Stimulated activated CD4-positive, alpha-beta T cell treated with anti-CD3 and anti-CD28 coated beads, Interleukin-12 subunit alpha, Interleukin-12 subunit beta, amount 100 ng/mL, for 24 hours (primary cell): ENCODE measurements at places on chromosomes 16 and 17.
A peak's percentile ranks its signal among the peaks of the same experiment; 100 is the strongest.

GRCh38 chr17:79914813-79915740 is 75.8 kb upstream of the CBX4 start:
- DNase-seq = no peak

GRCh38 chr16:64375391-64375980 is 746.4 kb downstream of the CDH11 start:
- no peak for DNase-seq

- no peak for DNase-seq
Measured at GRCh38 chr16:52283018-52283417, 263.9 kb downstream of the TOX3 start.

DNA sequence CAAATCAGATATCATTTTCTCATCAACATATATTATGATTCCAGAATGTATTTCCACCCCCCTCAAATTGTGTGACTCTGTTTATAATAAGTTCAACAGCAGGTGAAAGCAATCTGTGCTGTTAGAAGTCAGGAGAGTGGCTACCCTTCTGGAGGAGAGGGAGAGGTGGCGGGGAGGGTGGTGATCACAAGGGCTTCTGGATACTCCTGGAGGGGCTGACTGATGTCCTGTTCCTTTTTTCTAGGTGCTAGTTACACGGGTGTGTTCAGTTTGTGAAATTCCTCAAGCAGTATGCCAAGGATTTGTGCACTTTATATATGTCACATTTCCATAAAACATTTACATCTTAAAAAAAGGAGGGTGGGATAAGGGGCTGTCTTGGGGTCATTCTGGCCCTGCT is 119.1 kb downstream of the IRF8 start:
- DNase-seq = no peak

GRCh38 chr17:82355770-82356427 is 3.1 kb upstream of the TEX19 start:
- no peak for DNase-seq

DNA sequence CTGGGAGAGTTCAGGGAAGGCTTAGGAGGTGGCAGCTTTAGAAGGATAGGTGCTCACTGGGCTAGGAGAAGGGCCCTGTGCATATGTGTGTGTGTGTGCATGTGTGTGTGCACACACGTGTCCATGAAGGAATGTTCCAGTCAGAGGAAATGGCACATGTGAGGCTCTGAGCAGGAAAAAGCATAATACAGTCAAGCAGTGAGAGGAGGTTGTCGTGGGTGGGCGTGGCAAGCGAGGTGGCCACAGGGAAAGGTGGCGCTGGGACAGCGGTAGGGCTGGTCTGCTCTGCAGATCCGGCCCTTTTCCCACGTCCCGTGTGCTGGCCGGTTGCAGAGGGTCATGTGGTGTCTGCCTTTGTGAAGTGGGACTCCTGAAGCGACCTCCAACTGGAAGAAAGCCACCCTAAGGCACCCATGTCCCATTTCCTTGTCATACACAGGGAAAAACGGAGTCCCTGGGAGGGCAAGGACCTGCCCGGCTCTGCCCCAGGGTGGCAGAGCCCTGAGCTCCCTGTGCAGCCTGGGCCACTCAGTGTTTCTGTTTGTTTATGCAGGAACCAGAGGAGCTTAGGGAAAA is 40.1 kb downstream of the NT5M start:
- DNase-seq = no peak

DNA sequence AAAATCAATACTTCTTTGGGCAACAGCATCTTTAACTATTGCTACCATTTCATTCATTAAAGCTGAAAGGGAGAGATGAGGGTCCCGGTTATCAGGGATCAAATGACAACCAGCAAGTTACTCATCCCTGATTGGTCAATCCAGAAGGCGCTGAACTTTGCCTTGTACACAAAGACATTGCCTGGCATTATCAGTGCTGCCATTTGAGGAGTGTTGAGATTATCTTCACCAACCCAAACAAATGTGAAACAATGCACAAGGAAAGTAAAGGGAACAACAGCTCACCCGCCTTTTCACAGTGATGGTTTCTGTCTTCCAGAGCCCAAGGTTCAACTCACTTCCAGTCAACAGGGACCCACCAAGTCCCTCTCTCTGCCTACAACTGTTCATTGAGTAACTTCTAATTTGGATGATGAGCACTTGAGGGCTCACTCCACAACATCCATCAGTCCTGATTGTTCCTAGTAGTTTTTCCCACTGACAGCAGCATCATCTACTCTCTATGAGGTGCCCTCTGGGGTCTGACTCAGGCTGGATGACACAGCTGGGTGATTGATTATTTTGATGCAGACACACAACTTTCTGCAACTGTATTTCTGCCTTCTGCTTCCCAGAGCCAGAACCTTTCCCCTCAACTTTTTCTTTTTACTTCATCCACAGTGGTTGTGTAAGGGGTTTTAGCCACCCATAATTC is 32.0 kb downstream of the LYRM9 start:
- DNase-seq = no peak

- DNase-seq = peak; percentile 72
Measured at GRCh38 chr17:78313735-78314648, 45.9 kb downstream of the SOCS3 start.

DNA sequence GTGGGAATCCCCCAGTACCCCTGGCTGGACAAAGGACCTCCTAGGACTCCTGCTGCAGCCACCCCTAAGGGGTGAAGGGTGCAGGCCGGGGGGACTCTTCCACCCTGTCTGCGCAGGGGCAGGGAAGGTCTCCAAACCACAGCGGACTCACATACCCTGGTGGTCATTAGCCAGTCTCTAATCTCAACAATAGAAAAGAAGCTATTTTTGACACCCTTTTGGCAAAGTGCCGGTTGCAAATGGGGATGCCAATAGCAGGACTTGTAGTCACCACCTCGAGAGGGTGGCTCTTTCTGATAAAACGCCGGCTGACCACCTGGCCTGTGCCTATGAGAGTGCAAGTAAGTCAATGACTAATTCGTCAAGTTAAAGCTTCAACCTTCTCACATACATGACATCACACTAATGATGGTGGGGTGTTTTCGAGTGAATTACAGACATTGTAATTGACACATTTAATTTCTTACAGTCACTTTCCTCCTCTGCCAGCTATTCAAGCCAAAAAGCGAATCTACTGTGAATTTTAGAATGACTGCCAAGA is 23.1 kb upstream of the DNAH17 start:
- no peak for DNase-seq

- DNase-seq = no peak
Measured at GRCh38 chr17:19386051-19386929, 700 bp downstream of the MFAP4 start.

- no peak for DNase-seq
Measured at GRCh38 chr16:87263418-87264052, 53.7 kb downstream of the C16orf95 start.

DNA sequence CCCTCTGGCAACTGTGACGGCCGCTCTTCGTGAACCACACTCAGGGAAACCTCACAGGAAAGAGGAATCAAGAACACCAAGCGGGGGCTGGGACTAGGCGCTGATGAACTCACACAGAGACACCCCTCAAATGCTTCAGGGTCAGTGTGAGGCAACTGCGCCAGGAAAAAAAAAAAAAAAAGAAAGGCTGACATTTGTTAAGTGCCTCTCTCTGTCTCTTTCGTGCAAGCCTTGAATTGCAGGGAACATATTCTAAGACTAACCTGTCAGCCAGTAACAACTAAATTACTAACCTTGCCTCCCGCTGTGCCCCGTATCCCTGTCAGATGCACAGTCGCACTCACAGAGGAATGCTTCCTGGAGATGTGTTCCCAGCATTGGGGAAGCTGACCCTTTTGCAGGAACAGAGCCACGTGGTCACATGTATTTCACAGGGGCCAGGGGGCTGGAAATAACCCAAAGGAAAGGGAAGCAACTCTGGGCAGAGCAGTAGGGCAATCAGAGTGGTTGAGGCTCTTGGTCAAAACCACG is 247.8 kb downstream of the XYLT1 start:
- no peak for DNase-seq

- no peak for DNase-seq
Measured at GRCh38 chr16:88870608-88871348, 4.3 kb upstream of the PABPN1L start.

GRCh38 chr17:81740395-81740961 is 28.4 kb downstream of the SLC25A10 start:
- no peak for DNase-seq

- DNase-seq = no peak
Measured at GRCh38 chr17:57109393-57110151, 24.5 kb downstream of the AKAP1 start.

DNA sequence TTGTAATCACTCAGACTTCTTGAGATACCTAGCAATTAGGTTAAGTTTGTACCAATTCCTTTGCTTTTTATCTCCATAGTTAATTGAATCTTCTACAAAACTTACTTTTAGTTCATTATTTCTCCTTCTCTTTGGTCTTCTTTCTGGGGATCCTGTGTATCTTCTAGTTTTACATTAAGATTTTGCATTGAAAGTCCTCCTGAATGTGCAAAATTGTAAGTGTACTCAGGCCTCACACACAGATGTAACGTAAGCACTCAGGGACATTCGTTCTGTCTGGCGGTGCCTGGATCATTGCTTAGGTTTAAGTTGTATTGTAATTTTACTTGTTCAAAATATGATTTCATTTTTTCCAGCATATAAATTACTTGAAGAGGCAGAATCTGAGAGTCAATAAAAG is 222.6 kb upstream of the CPHXL start:
- no peak for DNase-seq

GRCh38 chr17:44049294-44050060 is 17.0 kb downstream of the LSM12 start:
- DNase-seq = no peak

GRCh38 chr17:3927628-3928340 is 11.5 kb upstream of the P2RX1 start:
- no peak for DNase-seq

GRCh38 chr16:27400751-27401620 is 988 bp upstream of the IL21R start:
- DNase-seq = no peak

- no peak for DNase-seq
Measured at GRCh38 chr17:73731733-73732132, 87.5 kb upstream of the SDK2 start.

DNA sequence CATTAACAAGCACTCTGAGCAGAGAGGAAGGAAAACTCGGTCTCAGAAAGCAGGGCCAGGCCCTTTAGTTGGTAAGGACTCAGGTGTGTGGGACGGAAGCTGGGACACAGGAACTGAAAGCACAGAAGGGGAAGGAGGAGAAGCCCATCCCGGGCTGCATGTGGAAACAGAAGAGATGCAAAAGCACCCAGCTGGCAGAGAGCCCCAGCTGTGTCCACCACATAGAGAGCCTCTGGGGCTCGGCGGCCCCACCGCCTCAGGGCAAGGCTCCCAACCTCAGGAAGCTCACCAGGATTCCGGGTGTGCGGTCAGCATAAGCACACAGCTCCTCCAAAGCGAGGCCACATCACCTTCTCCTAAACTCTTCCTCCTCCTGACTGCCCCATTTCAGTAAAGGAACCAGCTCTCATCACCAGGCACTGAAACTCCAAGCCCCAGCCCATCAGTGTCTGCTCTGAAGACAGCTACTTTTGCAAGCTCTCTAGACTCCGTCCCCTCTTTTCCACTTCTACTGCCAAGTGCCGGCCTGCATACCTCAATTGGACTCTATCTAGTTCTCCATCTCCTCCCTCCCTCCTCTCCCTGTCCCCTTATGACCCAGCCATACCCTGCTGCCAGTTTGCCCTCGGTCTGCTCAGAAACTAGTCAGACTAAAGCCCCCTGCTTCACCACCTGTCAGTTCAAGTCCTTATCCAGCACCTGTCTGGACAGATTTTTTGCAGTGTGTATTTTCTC is 6.0 kb downstream of the ST3GAL2 start:
- no peak for DNase-seq

GRCh38 chr17:78185981-78186691 is 716 bp downstream of the TK1 start:
- DNase-seq = no peak

GRCh38 chr16:71738855-71739254 is 14.4 kb upstream of the PHLPP2 start:
- DNase-seq = no peak

DNA sequence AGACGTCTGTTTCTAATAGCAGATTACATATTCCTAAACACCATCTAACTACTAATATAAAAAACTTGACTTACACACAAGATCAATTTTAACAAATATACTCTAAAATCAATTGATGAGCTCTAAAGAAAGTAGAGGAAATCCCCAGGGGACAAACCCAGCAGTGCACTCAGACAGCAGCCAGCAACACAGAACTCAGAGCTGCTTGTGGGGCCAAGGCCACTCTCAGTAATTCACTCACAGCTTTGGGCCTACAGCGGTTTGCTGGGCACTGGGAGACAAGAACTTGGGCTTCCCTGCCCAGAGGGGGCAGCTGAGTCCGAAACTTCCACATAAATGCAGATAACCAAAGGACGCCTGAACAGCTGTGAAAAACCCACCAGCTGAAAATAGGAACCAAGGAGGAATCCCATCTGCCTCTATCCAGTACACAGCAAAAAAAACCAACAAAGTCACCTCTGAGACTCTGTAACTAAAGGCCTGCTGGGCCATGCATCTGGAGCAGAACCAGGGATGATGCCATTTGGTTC is 21.4 kb downstream of the NPLOC4 start:
- DNase-seq = no peak

DNA sequence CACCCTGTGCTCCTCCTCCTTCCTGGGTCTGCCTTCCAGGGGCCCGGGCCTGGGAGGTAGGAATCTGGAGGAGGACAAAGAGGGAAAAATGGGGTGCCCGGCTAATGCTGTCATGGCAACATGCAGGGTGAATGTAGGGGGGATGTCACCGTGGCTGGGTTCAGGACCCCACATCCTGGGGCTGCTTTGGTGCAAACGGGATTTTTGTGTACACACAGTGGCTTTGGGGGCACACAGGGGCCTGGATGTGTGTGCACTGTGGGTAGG is 37.0 kb upstream of the CDC42EP4 start:
- DNase-seq = no peak

GRCh38 chr17:5874486-5874885 is 195.7 kb upstream of the WSCD1 start:
- no peak for DNase-seq
